Pulmonary artery endothelial cell (primary cell): ENCODE measurements at places on chromosomes 2 and 18.

DNA sequence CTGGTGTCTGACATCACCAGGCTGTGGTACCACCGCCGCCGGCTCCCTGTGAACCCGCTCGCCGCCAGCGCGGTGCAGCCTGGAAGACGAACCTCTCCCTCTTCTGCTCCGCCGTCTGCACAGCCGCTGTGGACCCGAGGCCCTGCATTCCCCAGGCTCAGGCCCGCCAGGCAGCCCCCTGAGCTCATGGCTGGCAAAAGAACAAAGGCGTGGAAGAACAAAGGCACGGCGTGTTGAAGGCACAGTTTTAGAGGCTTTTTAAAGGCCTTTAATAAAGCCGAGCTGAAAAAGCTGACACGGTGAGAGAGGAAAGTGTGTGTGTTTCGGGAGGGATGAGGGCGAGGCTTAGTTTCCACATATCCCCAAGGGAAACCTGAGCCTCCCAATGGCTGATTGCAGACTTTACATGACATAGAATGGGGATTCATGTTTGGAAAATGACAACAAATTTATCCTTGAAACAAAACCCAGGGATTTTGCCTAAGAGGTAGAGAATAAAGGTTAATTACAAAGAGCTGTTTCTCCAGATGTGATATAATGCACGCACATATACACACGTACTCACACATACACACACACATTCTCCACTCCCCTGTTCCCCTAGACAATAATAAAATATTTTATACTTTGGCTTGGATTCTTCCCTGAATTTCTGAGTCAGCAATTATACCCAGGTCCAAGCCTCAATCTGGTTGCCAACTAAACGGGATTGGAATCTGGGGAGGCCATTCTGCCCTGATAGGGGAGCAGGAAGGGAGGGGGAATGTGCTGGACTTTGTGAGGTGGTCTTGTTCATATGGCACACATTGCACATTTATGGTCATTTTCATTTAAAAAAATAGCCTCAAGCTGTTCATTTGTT is 39.7 kb downstream of the RFX8 start:
- DNase-seq = no peak

- no peak for DNase-seq
Observed at GRCh38 chr2:46006473-46007025, 290.7 kb upstream of the EPAS1 start.

- DNase-seq = no peak
Observed at GRCh38 chr2:67854103-67854743, 208.6 kb downstream of the C1D start.

DNA sequence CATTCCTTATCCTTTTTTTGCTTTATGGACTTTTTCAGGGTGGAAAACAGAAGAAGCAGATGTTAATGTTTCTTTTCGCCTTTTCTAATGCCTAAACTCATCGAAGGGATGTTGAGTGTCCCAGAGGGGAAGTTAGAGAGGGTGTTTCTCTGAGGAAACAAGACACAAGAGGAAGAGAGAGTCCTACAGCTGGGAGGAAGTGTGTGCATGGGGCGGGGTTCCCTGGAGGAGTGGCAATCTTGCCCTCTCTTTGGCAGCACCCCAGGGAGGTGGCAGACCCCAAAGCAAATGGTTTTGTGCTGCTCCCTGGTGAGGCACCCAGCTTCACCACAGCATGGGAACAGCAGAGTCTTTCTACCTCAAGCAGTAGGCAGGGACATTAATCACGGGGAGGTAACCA is 377.6 kb downstream of the RND3 start:
- no peak for DNase-seq

DNA sequence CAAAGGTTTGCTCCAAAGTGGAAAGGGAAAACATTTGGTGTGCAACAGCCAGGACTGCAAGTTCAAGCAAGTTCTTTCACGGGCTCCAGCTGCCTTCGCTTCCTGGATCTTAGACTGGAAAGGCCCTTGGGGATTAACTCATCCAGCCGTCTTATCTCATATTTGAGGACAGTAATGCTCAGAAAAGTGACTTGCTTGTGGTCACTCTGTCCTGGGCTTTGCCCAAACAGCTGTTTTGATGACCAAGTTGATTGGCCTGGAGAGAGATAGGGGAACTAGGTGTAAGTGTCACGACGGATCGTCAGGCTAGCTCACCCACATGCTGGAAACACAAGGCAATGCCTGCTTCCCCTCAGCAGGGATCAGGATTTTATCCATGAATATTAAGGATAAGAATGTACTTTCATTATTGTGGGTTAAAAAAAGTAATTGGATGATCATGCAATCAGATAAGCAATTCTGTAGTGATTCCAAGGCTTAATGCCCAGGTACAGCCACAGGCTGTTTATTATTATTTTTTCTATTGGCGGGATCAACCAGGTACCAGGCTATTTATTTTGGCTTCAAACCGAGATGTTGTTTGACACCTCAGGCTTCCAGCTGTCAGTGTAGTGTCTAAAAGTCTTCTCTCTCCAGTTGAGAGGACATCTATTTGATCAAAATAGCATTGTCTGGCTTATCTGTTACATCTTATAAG is 162.5 kb upstream of the EPAS1 start:
- DNase-seq = no peak

GRCh38 chr2:236928380-236929037 is 157.2 kb upstream of the COPS8 start:
- DNase-seq = no peak

GRCh38 chr18:3367491-3368091 is 82.4 kb upstream of the TGIF1 start:
- DNase-seq = no peak

DNA sequence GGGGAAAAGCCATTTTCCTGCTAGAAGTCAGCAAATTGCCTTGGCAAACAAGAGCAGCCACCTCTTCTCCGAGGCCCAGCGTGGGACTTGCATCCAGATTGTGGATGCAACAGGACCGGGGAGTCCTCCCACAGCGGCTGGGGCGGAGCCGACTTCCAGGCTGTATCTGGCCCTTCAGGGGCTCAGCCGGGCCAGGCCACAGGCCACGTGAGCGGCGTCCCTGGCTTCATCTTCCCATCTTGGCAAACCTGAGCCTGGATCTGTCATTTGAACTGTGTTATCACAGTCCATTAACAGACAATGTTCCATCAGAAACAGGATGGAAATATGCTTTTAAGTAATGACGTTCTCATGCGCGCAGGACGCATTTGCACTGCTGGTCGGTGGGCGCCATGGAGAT is 483.5 kb upstream of the SALL3 start:
- no peak for DNase-seq

GRCh38 chr18:78935406-78935805 is 44.2 kb upstream of the SALL3 start:
- no peak for DNase-seq
